ENCODE measurements at places on chromosomes 3 and 15.

DNA sequence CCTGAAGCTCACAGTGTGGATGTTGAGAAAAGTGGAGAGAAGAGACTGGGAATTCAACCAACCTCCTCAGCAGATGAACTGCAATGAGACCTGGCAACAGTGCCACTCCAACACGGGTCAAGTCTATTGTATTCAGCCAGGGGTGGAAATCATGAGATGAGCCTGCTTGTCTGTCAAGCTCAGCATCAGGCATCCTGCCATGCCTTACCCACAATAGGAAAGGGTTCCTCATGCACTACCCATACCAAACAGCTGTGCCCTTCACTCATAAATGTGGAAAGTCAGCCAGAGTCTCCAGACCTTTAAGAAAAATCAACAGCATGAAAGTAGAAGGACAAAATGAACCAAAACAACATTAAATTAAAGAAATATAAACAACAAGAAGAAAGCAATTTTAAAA lies 542.1 kb downstream of the EPHB1 start:
- no peak for DNase-seq

DNA sequence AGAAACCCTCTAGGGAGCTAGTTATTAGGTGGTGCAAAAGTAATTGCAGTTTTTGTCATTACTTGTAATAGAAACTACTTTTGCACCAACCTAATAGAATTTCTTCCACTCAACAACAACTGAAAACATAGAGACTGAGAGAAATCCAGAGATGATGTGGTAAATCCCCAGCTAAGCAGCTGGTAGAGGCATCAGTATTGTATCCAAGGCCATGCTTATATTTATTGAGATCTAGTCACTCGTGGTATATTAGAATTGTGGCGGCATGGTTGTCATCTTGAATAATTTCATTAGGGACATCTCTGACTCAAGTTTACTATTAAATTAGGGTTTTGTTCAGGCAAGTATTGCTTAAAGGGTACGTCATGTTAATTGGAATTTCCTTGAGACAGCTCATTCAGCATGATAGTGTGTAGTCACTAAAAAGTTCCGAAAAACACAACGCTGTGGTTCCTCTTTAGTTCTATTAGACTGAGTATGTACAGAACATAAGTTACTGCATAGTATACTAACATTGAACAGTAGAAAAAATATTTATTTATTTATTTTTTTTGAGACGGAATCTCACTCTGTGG lies 35.3 kb downstream of the PAK2 start:
- DNase-seq: no peak

DNA sequence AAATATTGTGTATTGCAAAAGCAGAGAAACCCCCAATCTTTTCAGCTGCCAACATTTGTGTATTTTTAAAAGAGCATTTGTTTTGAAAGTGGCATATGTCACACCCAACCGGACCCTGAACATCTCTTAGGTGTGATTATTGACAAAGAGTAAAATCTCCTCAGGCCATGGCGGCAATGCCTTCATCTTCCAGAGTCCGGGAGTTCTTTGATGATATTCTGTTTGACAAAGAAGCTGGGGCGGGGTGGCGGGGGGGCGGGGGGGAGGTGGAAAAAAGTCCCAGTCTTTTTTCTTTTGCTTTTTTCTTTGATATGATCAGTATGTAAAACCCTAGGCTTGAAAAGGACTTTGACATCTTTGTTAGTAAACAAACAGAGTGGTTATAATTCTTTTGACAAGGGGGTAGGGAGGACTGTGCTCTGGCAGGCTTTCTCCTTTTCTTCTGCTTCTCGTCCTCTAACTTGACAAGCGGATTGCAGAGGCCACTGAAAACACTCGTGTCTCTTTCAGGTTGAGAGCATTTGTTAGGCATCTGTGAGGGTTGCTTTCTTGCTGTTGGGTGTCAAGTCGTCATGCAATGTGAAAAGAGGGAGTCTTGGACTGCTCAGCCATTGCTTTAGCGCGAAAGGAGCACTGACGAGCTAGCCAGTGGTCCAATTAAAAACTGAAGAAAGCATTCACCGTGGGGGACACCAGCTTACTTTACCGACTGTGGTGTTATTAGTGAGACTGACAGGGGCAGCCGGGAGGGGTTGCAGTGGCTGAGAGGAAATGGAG lies 243.2 kb downstream of the NSUN3 start:
- no peak for DNase-seq

DNA sequence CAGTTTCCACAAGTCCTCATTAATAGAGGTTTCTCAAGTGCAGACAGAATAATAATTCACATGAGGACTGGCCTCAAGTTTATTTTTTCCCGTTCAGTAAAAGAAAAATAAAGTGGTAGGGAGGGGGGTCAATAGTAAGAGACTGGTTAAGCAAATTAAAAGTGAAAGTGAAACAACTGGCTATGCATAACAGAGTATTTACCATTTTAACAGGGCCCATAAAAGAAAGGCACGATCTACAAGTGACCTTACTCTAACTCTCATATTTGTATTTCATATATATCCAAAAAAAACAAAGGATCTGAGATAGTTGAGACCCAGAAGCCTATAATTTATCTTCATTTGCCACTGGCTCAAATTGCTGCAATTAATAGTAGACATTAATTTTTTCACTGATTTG lies 686.3 kb downstream of the NTRK3 start:
- no peak for DNase-seq

- DNase-seq: peak; percentile 54
These were observed 46.3 kb downstream of the GPR171 start for GRCh38 chr3:151156618-151157216.

GRCh38 chr3:87796137-87796842 lies 262.5 kb downstream of the CGGBP1 start:
- peak; percentile 25 for DNase-seq

DNA sequence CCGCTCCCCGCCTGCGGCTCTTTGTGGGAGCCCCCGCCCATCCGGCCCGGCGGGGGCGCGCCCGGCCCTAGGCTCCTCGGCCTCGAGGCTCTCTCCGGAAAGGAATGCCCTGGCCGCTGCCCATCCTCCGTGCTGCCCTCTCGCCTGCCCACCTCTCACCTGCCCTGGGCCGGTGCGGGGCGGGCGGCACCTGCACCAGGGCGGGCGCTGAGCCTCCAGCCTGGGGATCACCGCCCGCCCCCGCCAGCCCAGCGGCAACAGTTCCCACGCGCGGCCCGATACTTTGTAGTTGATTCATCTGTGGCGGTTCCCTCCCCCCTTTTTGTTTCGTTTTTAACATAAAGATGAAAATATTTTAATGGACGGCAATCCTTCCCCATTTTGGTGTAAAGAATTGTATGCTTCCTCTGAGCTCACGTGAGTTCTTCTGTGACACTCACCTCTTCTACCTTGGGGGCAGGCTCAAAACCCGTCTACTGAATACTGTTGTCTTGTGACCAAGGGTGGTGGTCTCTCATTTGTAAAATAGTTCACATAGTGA lies 1.9 kb downstream of the KLF13 start:
- peak; percentile 17 for DNase-seq

- DNase-seq: peak; percentile 49
These were observed at the start of gene MYLK for GRCh38 chr3:123884203-123884831. MYLK (minus strand) TSS chr3:123884332; CDS start chr3:123793841, 90,491 bp downstream.

- DNase-seq: no peak
These were observed 32.7 kb upstream of the RPS17 start for GRCh38 chr15:82572986-82573385.

DNA sequence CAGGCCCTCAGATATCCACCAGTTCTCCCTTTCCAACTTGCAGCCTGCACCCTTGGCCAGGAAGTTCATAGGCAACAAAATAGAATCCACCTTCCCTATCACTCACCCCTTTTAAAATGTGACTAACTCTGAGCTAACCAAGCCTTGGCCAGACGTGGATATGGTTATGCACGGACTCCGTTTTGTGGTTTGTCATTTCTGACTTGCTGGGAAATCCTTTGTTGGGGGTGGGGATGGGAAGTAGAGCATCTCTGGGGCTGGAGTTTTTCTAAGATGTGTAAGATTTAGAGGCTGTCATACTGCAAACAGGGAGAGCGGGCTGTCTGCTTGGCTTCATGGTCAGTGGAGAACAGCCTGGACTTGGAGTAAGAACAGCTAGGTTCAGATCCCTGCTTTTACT lies 62.6 kb downstream of the SMAD3 start:
- DNase-seq: peak; percentile 77

GRCh38 chr3:20326541-20326940 lies 140.5 kb upstream of the SGO1 start:
- no peak for DNase-seq

GRCh38 chr15:101162701-101163483 lies 89.0 kb downstream of the CHSY1 start:
- DNase-seq: no peak

DNA sequence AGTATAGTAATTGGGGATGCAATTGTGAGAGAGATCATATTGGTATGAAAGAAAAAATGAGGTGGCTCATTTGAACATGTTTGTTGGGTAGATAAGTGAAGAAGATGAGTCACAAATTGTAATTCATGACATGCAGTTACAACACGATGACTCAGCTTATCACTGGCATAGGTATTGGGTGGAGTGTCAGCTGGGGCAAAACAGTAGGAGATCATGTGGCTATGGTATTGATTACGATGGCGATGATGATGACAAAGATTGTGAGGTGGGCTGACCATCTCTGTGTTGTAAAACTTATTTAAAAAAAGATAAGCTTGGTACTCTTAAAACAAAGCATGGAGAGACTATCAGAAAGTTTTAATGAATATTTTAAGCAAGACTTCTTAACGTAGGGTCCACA lies 11.6 kb upstream of the DPH6 start:
- DNase-seq: no peak

DNA sequence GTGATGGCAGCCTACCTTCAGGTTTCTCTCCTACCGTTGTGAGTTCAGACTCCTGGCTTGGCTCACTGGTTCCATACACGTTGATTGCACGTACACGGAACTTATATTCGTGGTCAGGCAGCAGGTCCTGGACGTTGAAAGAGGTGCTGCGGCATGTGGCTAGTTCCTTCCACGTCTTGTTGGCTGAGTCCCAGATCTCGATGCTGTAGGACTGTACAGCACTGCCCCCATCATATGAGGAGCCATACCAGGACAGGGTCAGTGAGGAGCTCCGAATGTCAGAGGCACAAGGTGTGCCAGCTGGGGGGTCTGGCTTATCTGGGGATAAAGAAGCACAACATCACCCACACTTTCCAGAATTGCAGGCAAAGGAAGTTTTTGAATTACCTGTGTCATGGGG lies 72.3 kb upstream of the HACD2 start:
- no peak for DNase-seq

DNA sequence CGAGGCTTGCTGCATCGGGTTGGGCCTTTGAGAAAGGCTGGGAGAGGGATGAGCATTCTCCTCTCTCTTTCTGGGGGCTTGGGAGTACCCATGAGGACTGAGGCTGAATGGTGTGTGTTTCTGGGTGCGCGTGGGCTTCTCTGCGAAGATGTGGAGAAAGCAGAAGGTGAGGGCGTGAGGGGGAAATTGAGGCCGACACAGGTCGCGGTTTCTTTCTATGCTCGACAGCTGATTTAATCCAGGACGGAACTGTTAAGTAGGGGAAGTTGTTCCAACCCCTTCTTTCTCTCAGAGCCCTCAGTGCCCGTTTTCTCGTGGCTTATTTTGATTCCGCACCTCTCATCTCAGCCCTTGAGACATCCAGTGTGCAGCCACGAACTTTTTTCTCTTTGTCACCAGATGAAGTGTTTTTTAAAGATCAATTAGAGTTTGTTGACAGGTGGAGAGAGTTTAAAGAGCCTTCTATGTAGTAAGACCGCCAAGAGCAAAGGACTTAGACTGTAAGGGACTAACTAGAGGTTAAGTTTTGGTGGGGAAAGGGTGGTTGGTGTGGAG lies 711 bp downstream of the STARD9 start:
- DNase-seq: no peak

GRCh38 chr3:115806501-115806900 lies 183.2 kb downstream of the GAP43 start:
- no peak for DNase-seq

DNA sequence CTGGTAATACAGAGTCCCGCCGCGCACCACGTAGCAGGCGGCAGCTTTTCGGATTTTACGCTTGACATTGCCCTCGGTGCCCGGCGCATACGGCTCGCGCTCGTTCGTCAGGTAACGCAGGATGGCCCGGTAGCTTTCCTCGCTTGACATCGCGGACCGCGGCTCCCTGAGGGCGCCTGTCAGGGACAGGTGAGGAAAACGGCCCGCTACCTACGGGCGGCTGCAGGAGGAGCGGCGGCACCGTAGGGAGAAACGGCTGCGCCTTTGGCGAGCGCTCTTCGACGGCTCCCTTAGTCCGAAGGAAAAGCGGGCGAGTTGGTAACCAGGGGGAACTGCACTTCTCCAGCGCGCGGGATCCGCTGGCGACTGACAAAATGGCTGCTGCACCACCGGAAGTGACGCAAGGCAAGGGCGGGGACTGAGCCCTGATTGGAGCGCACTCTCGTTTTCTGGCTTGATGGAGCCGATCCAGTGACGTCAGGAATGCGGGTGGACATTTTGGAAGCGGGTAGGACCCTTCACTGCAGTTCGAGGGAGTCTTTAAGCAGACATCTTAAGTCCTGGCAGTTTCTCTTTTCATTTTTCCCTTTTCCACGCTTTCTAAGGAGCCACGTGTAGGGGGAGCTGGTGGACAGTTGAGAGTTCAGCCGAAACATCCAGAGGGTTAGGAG lies at the start of gene ZBTB11:
Gene ZBTB11, minus strand, starts transcription at position 368 of the 671 bp plus-strand sequence. Its CDS starts 218 bp downstream, at position 150.
- no peak for DNase-seq

DNA sequence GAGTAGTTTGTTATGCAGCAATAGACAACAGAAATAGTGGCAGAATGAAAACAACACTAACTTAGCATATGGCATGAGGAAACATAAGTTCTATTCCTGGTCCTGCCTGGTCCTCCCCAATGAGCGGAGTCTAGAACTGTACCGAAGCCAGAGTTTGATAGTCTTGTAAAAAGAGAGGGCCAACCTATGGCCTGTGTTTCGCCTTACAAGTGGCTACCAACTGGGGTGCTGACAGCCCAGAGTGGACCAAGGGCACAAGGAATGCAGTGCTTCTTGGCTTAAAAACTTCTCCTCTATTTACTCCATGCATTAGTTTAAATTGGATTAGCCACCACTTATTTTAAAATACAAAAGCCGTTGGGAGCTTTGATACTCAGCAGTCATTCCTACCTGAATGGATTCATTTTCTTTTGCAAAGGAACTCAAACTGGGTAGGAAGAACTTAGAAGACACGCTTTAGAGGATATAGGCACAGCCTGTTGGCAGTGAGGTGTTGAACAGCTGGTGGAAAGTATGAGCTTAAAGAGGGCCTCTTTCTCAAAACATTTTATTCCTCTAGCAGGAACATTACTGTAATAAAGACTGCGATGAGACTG lies 302.9 kb downstream of the PLCL2 start:
- DNase-seq: no peak

- DNase-seq: no peak
These were observed 60.5 kb downstream of the IGF2BP2 start for GRCh38 chr3:185764163-185764979.

DNA sequence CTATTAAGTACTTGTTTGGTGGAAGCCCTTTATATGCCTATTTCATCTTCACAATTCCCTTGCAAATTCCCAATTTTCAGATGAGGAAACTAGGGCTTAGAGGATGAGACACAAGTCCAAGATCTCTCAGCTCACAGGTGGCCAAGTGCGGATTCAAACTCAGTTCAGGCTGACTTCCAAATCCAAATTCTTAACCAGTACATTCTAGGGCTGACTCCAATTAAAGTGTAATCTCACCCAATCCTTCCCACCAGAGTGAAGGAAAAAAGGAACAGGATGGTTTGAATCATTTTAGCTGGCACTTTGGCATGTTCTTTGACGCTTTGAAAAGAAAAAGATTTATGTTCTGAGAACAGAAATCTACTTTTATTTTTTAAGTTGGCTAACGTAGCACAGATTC lies 12.7 kb downstream of the ARHGEF3 start:
- DNase-seq: no peak

GRCh38 chr3:116188231-116188785 lies 257.0 kb downstream of the LSAMP start:
- DNase-seq: no peak

Data from MV-4-11 (cell line).